ENCODE measurements at places on chromosomes 2 and 18.

DNA sequence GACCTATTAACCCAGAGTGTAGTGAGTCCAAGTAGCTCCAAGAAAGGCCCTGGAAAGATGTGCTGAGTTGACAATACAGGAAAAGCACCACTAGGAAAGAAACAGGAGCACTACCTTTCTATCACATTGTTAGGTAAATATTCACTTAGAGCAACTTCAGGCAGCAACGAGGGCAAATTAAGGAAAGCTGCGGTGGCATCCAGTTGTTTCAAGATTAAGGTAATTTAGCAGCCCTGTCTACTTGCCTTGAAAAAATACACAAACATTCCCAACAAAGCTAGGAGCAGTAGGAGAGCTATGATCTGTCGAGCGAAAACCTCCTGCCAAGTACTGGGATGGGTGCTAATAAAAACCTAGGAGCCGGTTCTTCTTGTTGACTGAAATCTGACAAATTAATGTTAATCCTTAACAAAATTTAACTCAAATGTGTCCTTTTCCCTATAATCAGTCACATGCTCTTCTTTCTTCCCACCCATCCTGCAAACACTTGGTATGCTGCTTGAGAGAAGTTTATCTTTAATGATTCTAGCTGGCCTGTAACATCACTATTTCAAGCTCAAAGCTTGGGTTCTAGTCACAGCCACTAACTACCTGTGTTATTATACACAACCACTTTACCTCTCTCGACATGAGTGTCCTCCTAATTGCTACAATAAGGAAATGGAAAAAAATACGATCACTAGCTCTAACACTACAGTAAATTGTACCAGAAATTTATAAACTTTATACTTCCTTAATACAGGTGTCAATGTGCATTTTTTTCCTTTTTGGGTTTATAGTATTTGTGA is 2.0 kb downstream of the ACAA2 start:
- DNase-seq: no peak

GRCh38 chr2:31414601-31415241 is at the start of gene XDH:
Gene XDH (minus strand): TSS chr2:31414742. CDS start chr2:31414666, 76 bp downstream.
- DNase-seq: peak; percentile 12

- no peak for DNase-seq
Measured at GRCh38 chr18:27185025-27185763, at the start of gene CHST9. Gene CHST9 (minus strand): TSS chr18:27185308. CDS start chr18:27142809, 42,499 bp downstream.

DNA sequence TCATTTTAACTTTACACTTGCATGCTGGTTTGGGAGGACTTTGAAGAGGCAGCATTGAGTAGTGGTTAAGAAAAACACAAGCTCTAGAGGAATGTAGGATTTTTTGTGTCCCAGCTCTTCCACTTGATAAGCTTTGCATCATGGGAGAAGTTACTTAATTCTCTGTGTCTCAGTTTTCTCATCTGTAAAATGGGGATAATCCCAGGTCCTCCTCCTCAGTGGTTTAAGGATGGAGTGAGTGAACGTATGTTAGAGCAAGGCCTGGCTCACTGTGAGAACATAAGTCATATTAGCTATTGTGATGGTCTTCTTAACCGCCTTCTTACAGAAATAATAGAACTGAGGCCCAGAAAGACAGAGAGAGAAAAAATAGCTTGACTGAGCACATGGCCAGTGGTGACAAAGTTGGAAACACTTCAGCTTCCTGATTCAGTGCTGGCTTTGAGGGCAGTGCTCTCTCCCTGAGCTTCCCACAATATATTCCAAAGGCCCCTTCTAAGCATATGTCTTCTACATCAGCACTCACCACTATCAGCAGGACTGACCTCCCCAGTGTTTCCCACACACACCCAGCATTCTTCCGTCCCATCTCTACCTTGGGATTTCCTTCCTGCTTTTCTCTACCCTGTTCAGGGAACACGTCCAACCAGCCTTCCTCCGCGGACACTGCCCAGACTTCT is 214.9 kb upstream of the TNP1 start:
- no peak for DNase-seq

GRCh38 chr18:44320619-44321460 is 359.8 kb upstream of the SETBP1 start:
- DNase-seq: no peak

- DNase-seq: no peak
Measured at GRCh38 chr18:70417847-70418246, 129.0 kb downstream of the SOCS6 start.

DNA sequence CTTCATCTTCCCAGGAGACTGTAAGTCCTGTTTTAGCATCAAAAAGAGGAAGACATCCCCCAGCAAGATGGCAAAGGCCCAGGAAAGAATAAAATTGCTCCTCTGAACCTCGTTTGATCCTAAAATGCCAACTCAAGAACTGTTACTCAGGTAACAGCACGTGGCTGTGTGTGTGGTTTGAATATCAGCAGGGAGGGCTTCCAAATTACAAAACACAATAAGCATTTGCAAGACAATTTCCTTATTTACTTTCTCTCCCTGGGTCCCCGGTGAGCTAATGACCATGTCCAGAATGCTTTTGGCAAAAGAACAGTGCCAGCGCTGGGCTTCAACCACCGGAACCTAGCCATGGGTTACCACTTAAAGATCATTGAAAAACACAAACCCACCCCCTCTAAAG is 163.6 kb downstream of the C1D start:
- DNase-seq: no peak

DNA sequence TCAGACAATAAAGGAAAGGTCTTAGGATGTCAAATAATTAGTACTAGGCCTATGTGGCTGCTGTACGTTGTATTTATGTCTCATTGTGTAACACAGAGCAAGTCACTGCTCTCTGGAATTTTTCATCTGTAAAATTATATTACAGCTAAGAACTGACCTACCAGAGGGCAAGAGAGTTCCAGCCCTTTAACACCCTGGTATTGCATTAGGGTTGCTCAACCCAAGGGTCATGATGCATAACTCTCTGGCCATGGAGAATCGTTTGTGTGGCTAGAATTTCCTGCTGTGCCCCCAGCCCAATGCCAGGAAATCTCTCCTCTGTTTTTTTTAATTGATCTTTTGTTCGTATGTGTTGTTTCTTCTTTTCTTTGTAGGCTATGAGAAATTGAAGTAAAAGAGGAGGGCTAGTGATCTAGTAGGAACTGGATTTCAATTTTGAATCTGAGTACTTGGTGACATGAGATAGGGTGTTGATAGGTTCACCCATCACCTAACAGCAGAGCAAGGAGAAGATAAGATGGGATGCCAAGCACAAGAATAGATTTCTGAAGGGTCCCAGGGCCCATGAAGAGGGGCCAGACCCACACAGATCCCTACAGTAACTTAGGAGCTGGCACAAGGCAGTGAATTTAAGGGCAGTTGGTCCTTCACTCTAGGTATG is 571.2 kb upstream of the TNP1 start:
- DNase-seq: peak; percentile 75

- DNase-seq: no peak
Measured at GRCh38 chr2:113895819-113896563, 6.1 kb downstream of the ACTR3 start.

- DNase-seq: no peak
Measured at GRCh38 chr2:162623888-162624287, 214.7 kb downstream of the KCNH7 start.

GRCh38 chr2:48600204-48600813 is 17.3 kb upstream of the GTF2A1L start:
- DNase-seq: peak; percentile 62

- DNase-seq: no peak
Measured at GRCh38 chr18:27301615-27302378, 116.7 kb upstream of the CHST9 start.

GRCh38 chr2:71460595-71461303 is 7.4 kb downstream of the DYSF start:
- peak; percentile 57 for DNase-seq

DNA sequence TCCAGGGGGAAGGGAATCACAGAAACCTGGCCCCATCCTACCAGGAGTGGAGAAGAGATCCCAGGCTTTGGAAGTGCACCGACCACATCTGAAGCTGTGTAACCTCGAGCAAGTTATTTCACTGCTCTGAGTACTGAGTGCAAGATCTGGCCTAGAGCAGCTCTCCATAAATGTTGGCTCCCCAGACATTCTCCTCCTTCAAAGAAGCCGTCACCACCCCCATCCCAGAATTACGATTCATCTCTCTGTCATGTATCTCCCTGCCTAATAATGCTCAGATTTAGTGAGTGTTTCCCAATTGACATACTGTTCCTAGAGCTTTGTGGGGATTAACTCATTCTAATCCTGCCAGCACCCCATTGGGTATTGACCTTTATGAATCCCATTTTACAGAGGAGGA is 51.7 kb downstream of the TNS1 start:
- DNase-seq: no peak

DNA sequence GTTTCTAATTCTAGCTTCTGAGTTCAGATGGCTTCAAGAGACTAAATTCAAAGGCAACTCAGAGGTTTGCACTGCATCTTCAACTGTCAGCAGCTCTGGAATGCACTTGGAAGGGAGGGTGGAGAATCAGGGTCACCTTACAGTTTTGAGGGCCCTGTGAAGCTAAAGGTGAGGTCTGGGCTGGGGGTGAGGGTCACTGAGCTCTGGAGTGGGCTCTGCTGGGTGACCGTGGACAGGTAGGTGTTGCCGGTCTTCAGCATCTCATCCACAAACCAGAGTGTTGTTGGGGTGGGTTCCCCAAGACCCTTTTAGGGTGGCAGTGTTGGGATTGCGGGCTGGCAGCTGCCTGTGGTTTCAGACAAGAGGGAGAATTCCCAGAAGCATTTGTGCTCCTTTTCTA is 70.1 kb upstream of the CXCR4 start:
- no peak for DNase-seq

DNA sequence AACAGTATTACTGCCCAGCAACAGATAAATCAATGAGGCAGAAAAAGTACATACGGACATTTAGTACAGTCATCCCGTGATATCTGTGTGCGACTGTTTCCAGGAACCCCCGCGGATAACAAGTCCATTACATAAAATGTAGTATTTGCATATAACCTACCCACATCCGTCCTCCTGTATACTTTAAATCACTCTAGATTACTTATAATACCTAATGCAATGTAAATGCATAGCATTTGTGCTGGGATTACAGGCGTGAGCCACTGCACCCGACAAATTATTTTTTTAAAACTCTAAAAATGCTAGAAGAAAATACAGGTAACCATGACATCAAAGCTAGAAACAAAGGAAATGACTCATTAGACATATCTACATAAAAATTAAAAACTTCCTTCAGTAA is 91.6 kb downstream of the FAM161A start:
- no peak for DNase-seq

DNA sequence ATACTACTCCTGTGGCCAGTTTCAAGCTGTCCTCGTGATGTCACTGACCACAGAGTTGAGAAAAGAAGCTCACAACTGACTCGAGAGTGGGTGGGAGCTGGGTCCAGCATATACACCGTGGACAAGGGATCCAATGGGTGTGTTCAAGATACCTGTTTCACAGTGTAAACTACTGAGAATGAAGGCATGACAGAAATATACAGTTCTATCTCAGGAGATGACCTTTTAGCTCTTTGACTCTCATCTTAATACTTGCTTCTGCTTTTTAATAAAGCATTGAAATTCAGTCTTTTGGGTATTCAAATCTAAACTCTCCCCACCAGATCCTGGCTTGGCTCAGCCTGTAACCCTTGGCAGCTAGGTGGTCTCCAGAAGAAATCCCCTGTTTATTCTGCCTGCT is 130.1 kb downstream of the MAP2 start:
- DNase-seq: peak; percentile 7

- no peak for DNase-seq
Measured at GRCh38 chr2:23293731-23294130, 91.2 kb upstream of the KLHL29 start.

GRCh38 chr2:225027061-225027762 is 15.1 kb downstream of the DOCK10 start:
- DNase-seq: peak; percentile 20

- DNase-seq: peak; percentile 92
Measured at GRCh38 chr18:10213526-10213925, 240.9 kb upstream of the APCDD1 start.

DNA sequence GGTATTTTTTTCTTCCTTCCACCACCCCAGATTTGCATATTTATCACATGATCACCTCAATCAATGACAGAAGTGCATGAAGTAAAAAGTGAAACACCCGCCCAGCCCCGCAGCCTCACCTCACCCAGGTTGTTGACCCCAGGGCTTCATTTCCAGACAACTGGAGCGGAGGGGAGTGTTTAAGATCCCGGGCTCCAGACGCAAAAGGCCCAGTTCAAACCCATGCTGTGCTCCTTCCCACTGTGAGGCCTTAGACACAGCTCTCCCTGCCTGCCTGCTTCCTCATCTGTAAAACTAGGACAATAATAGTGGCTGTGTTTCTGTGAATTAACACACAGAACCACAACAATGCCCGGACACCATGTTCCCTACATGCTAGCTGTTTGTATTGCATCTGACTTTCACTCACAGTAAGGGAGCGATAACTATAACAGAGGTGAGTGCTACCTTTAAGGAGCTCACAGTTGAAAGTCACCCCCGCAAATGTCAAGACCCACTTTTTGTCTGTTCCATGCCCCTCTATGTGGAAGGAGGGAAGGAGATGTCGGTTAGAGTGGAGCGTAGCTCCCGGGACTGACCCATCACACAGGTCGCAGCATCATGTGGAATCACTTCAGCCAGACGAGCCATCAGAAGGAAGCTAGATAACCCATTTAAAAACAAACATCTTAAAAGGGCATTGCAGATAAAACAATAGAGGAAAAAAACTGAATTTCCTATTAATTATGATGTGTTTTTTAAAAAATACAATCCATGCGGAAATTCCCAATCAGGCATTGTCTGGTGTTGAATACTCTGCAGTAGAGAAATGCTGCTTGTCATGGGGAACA is 77.5 kb upstream of the DAPL1 start:
- no peak for DNase-seq

- DNase-seq: peak; percentile 82
Measured at GRCh38 chr2:100178085-100178788, 35.8 kb upstream of the AFF3 start.

- DNase-seq: peak; percentile 31
Measured at GRCh38 chr2:138846216-138846821, 66.1 kb upstream of the NXPH2 start.

- DNase-seq: no peak
Measured at GRCh38 chr2:65350651-65351056, 81.7 kb downstream of the SPRED2 start.

DNA sequence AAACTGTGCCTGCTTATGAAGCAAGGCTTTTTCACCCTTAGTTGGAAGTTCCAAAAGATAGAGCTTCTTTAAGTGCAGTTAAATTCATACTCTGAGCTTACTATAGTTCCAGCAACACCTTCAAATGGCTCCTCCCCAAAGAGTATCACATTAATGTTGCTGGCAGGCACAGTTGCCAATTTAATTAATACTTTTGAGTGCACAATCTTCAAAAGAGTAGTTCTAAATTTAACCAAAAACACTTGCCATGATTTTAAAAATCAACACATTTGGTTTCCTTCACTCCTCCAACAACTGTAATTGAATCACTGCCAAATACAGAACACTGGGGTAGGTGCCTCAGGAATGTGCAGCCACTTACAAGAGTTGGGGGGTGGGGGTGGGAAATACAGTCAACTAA is 150.6 kb upstream of the UBE2E3 start:
- DNase-seq: no peak

GRCh38 chr2:152089238-152089637 is 9.6 kb downstream of the CACNB4 start:
- DNase-seq: peak; percentile 25

- no peak for DNase-seq
Measured at GRCh38 chr2:70888923-70889715, 46.6 kb upstream of the ATP6V1B1 start.
